ENCODE measurements at places on chromosomes 2 and 18. TPM values are rescaled to one million over a fixed set of nuclear protein-coding genes. Genes with fewer than 3 reads are reported as not detected.

DNA sequence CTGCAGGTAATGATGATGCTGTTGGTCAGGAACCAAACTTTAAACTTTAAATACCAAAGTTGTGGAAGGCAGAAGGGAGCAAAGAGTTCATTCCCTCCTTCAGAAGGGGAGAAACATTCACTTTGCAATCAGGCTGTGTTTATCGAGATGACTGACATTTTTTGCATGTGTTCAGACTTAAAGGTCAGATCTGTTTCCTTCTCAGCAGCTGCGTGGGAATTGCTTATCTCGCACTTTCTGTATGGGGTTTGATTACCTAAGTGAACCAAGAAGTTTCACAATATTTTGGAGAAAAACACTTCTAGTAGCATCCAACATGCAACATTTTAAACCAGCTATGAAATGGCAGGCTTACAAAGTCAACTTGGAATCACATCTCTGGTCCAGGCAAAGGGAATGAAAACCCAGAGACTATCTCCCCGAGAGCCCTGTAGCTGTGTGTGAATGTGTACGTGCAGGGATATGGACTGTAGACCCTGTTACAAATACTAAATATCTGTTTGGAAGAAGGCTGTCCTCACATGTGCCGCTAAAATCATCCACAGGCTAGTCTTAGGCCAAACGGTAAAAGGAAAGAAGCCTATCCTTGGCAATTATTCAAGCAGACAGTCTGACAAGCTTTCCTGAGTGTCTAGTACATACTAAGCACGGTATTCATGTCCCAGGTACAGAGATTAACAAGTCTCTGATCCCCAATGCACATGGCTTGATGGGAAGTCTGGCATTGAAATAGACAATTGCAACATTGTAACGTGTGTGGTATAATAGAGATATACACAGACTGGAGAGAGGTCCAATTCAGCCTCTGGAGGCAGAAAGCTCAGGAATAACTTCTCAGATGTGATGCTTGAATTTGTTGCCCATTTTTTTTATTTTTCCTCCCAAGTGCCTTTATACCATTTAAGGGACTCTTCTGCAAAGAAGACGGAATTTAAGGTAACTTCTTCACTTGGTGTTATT is 483.1 kb downstream of the DPP10 start:
- no peak overlapping the region for H3K27ac ChIP-seq
- H3K4me3 ChIP-seq: no peak overlapping the region
- H3K27me3 ChIP-seq: 0 out of 2 replicates have a peak, but pooled peaks cover 3% of the 10 kb centered on the region
- no peak for DNase-seq
- H3K4me1 ChIP-seq: no peaks in the 10 kb centered on the region

- no peaks in the 10 kb centered on the region for H3K36me3 ChIP-seq
- no peaks in the 10 kb centered on the region for H3K27me3 ChIP-seq
- peaks cover 9% of the 10 kb centered on the region for H3K4me1 ChIP-seq
- H3K4me3 ChIP-seq: no peak overlapping the region
These were observed 4.7 kb upstream of the KRCC1 start for GRCh38 chr2:88059979-88060906.

- 0 out of 2 replicates have a peak overlapping the region, but pooled peaks have one; percentile 7 for H3K27ac ChIP-seq
- H3K4me1 ChIP-seq: peaks cover 29% of the 10 kb centered on the region
- H3K4me3 ChIP-seq: no peak overlapping the region
- peak; percentile 68 for DNase-seq
These were observed 42.7 kb downstream of the ACSL3 start for GRCh38 chr2:222903234-222904220.

GRCh38 chr2:226474131-226474530 is 325.5 kb downstream of the IRS1 start:
- H3K27me3 ChIP-seq: no peaks in the 10 kb centered on the region
- H3K36me3 ChIP-seq: no peaks in the 10 kb centered on the region
- no peak for DNase-seq
- no peak overlapping the region for H3K4me3 ChIP-seq

The FTCDNL1 gene
- 5.2 TPM for total RNA-seq

- H3K4me3 ChIP-seq: no peak overlapping the region
- H3K27ac ChIP-seq: no peak overlapping the region
- no peaks in the 10 kb centered on the region for H3K27me3 ChIP-seq
- H3K36me3 ChIP-seq: no peaks in the 10 kb centered on the region
- no peaks in the 10 kb centered on the region for H3K4me1 ChIP-seq
- DNase-seq: no peak
These were observed 913.3 kb downstream of the CPS1 start for GRCh38 chr2:211469664-211470059.
